Non-pigmented ciliary epithelial cell (primary cell): ENCODE measurements at places on chromosomes 2 and 18.
A peak's percentile ranks its signal among the peaks of the same experiment; 100 is the strongest.

- no peak for DNase-seq
These were observed 50.3 kb upstream of the SMAD7 start for GRCh38 chr18:49001111-49001510.

- no peak for DNase-seq
These were observed 322.9 kb upstream of the HS6ST1 start for GRCh38 chr2:128641421-128642080.

DNA sequence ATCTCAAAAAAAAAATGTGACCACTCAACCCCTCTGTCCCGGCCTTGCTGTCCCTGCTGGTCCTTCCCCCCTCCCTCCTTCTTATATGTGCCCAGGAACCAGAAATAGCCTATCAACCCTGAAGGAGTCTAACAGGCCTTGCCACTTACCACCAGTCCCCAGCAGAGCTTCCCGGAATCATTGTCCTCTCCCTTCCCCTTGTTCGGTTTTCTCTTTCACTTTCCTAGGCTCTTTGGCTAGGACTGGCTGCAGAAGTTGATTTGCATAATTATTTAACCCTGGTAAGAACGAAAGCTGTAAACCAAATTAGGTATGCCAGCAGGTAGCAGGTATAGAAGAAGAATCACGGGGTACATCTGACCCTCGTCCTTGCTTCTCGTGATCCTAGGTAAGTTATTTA, 72.6 kb upstream of the ZNF532 start:
- DNase-seq: no peak

DNA sequence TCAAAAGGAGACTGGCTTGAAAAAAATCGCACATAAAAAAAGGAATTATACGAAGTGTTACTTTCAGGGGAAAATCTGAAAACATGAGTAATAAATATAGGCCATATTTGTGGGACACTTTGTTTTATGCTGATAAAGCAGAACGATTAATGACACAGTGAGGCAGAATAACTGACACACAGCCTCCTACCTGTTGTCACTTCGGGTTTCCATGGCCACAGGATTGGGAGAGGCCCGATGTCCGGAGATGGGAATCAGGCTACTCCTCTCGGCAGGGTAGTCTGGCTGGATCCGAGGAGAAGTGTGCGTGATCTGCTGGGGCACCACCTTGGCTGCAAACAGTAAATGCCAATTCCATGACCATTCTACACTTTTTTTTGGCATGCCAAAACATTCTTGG, 31.7 kb downstream of the SAP130 start:
- DNase-seq: no peak

DNA sequence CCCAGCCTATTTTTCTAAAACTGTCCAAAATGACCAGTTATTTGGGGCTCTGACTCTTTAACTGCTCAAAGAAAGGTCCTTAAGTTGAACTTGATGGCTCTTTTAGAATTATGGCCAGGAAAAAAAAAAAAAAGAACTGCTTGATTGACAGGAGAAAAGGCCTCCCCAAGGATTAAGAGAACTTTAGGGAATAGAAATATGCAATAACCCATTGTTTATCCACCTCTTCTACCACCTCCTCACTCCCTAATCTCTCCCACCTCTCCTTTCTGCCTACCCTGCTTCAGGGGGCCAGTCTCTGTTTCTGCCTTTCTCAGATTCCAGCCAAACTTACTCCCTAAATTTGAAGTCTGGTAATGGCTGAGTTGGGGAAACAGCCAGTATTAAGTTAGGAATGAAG, 5.7 kb upstream of the STRN start:
- no peak for DNase-seq

DNA sequence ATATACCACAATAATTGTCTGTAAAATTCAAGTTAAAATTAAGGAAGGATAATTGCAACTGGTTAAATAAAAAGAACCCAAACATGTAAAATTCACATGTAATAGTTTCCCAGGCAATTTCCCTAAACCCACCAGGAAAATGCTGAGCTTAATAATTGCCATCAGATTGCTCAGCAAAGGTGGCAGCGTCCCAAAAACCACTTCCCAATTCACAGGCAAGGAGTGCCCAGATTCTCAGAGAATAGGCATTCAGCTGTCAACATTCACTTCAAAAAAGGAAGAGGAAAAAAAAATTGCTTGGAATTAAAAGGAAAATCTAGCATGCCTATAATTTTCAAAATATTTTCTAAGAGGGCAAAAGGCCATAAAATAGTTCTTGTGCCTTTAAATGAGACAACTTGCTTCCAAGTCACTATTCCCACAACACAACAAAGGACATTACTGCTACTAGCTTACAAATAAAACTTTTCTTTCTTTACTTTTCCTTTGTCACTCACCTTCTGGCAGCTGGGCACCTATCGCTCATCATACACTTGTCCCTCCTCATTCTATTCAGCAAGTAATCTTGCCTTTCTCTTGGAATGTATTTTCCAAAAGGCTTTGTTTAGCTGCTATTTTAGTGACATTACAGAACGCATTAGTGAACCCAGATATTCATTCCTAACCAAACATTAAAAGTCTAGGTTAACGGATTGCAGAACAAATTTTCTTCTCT, 15.2 kb downstream of the SRBD1 start:
- DNase-seq: no peak

GRCh38 chr2:124822516-124822915, 797.4 kb downstream of the CNTNAP5 start:
- DNase-seq: no peak

DNA sequence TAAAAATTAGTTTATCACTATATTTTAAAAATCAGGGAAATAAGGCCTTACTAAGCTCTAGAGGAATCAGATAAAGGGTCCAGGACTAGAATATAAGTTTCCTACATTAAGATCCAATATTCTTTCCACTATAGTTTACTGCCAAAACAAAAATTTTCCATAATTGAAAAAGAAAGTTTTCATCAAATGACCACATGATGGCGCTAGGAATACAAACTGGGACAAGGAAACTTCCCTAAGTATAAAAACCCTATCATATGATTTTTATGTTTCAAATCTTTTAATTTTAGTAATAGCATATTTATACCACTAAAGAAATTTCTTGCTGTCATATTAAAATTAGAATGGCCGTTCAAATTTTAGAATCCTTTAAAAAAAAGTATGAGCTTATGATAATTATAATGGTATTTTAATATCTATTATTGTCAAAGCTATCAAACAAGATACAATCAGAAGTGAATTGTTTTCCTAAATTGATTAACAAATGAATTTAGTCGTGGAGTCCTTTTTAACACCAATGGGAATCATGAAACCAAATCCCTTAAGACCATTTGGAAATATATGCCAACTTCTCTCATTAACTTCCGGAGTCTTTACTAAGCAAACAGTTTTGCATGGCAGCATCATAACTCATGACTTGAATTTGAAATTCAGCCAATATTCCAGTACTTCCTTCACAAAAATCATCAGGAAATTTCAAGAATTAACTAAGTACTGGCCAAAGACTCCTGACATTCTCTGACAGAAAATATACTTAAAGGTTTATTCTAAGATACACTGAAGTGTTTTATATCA, 70.3 kb downstream of the SCN1A start:
- DNase-seq: no peak

DNA sequence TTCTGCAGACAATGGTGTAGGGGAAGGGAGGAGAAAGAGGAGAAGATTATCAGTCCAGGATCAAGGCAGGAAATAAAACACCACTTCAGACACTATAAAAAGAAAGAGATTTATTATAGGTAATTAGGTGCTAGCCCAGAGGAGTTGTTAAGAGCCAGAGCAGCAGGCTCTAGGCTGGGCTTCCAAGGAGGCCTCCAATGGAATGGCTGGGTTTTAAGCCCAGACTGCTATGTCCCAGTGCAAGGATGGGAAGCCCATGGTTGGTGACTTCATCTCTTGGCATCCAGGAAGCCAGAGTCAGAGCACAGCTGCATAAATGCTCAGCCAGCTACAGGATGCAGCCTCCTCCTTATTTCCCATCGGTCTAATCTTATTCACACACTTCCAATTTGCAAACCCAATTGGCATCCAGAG, 95.6 kb downstream of the LAMA3 start:
- DNase-seq: peak; percentile 83

DNA sequence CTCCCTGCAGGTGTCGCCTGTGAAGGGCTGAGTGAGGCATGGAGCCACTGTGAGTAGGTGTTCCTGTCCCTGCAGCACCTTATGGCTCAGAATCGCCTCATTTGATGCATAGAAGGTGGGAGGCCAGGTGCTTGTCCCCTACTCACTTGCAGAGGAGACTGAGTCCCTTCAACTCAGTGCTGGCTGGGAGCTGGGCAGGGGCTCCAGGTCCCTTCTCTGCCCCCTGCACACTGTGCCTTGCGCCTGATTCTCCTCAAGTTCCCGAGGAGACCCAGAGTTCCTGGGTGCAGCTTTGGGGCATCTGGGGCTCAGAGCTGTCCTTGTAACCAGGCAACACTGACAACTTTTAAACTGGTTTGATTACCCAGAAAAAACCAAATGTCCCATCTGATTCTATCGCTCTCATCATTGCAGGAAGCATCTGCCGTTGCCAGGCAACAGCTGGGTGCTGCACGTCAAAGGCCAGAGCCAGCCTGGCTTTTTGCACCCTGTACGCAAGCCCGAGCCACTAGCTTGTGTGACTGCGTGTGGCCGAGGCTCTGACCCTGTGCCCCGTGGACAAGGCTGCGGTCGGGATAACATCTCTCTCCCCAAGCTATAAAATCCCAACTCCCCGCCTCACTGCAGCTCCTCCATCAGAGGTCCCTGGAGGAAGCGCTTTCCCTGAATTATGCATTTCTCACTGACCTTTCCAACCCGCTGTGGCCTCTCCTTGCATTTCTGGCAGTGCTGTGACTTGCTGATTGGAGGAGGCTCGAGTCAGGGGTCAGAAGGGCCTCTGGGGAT, 130.8 kb upstream of the HDAC4 start:
- no peak for DNase-seq

DNA sequence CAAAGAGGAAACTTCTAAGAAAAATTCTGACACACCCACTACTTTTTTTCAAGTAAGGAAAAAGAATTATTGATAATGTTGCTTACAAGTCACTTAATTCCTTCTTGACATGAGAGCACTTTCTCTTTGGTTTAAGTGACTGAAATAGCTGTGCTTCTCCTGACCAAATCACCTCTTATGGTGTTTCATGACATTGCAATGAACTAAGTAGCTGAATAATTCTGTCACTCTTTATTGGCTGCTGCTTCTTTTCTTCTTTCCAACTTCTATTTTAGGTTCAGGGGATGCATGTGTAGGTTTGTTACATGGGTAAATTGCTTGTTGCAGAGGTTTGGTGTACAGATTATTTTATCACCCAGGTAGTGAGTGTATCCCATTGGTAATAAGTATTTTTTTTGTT, 447.6 kb upstream of the NETO1 start:
- DNase-seq: no peak

- DNase-seq: no peak
These were observed 60.8 kb downstream of the MTHFD2 start for GRCh38 chr2:74259191-74259590.

- DNase-seq: no peak
These were observed at the start of gene SLC11A1 for GRCh38 chr2:218381916-218382366. Gene SLC11A1 (plus strand): TSS chr2:218382273. CDS start chr2:218382369, 96 bp downstream.

- DNase-seq: no peak
These were observed 9.1 kb upstream of the UNC80 start for GRCh38 chr2:209762563-209762962.

DNA sequence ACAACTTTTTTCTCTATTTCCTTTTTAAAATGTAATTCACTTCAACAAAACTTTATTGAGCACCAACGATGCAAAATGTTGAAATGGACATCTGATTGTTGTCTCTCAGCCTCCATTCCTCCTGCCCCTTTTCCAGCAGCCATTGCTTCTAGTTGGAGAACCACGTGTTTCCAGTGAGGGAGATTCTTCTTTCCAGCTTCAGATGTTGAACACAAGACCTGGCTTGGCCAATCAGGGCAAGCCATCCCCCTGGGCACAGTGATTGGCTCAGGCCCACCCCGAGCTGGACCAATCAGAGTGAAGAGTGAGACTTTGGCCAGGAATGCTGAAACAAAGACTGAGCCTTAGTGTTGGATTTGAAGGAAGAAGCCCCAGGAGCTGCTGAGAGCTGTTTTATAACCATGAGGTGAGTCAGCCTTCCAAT, 59.0 kb downstream of the E2F6 start:
- DNase-seq: no peak

DNA sequence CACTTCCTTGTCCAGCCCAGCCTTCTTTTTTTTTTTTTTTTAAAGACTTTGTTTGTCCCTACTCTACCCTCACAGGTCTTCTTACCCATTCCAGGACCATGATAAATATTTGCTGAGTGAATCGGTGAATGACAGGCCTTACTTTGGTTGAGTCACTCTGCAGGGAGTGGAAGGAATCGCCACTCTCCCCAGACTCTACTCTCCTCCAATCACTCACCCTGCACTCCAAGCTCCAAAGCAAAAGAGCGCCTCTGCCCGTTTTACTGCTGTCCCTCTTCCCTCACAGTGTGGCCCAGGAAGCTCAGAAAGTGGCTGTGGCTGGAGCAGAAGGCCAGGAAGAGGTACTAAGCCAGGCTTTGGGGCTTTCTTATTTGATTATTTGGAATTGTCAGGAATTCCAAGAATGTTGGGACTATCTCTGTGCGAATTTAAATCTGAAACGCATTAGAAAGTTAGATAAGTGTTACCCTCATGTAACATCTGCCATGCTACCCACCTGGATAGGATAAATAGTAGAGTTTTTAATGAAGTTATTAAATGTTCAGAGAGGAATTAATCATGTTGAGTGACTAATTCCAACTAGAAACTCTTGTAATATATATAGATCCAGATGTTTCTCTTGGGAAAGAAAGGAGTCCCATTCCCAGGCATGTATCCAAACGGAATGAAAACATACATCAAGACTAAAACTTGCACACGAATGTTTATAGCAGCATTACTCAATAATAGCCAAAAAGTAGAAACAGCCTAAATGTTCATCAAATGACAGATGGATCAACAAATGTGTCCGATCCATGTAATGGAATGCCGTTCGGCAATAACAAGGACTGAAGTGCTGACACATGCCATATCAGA, 43.0 kb upstream of the CHMP1B start:
- no peak for DNase-seq

GRCh38 chr2:190571686-190572085, 37.2 kb upstream of the NEMP2 start:
- DNase-seq: no peak

GRCh38 chr2:187853381-187853791, 299.2 kb upstream of the TFPI start:
- DNase-seq: no peak

GRCh38 chr2:135471106-135471505, 59.9 kb downstream of the ZRANB3 start:
- peak; percentile 9 for DNase-seq

GRCh38 chr2:175606010-175606841, 395.8 kb downstream of the LNPK start:
- DNase-seq: no peak

DNA sequence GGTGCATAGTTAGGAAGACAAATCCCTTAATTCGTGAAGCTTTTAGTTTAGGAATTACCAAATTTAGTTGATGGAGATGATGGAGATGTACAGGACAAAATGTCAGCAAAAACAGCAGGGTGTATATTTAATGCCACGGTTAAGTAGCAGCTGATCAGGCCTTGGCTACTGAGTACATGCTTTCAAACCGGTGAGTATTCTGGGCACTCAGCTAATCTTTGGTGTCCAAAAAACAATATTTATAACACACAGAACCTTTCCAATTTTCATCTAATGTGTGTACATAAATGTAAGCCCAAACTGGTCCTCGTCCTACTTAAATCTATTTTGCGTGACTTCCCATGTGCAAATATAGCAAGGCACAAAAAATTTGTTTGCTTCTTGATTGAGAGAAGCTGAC, 703.4 kb upstream of the LINC00305 start:
- no peak for DNase-seq
